Fibroblast of the conjunctiva (primary cell): ENCODE measurements at places on chromosomes 6 and 20.

- DNase-seq = no peak
Measured at GRCh38 chr20:33400812-33401183, 521 bp downstream of the CDK5RAP1 start.

- no peak for DNase-seq
Measured at GRCh38 chr6:147321260-147321659, 117.0 kb downstream of the STXBP5 start.

DNA sequence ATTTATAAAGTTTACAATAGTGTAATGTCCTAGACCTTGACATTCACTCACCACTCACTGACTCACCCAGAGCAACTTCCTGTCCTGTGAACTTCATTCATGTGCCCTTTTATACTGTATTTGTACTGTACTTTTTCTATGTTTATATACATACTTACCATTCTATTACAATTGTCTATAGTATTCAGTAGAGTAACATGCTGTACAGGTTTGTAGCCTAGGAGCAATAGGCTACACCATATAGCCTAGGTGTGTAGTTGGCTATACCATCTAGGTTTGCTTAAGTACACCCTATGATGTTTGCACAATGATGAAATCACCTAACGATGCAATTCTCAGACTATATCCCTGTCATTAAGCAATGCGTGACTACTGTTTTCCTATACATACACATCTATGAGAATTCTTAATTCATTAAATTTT lies 17.5 kb downstream of the EDEM2 start:
- no peak for DNase-seq

GRCh38 chr20:23200914-23201313 lies 114.8 kb upstream of the CD93 start:
- DNase-seq = no peak

DNA sequence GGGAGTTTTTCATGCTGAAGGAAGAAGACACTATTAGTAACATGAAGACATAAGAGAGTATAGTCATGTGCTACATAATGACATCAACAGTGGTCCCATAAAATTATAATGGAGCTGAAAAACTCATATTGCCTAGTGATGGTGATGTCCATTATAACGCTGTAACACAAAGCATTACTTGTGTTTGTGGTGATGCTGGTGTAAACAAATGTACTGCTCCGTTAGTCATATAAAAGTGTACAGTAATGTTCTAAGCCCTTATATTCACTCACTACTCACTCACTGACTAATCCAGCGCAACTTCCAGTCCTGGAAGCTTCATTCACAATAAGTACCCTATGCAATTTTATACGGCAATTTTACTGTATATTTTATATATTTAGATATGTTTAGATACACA lies 26.8 kb upstream of the ASF1A start:
- no peak for DNase-seq

GRCh38 chr6:21271428-21272155 lies 322.0 kb upstream of the SOX4 start:
- DNase-seq = no peak
